Pancreas (tissue), 10 donors: ENCODE measurements at places on chromosomes 2 and 18.

- DNase-seq, result no peak
Observed at GRCh38 chr2:221675201-221675908, 103.3 kb upstream of the EPHA4 start.

- DNase-seq, result no peak
Observed at GRCh38 chr18:71832946-71833617, 711.1 kb downstream of the CBLN2 start.

GRCh38 chr2:240705204-240705791 lies 13.6 kb downstream of the AQP12A start:
- peak; percentile 8 for DNase-seq

DNA sequence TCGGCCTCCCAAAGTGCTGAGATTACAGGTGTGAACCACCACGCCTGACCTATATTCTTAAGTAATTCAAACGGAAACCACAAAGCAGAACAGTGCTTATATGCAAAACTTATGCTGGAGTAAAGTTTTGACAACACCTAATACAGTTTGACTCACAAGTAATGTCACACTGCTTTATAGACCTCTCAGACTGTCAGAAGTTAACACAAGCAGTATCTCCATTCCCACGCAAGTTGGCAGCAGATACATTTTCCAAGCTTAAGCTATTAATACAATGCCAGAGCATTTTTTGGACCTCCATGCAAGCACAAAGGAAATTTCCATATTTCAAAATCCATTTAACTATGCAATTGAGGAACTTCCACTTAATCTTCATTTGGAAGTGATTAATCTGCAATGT lies 21.0 kb upstream of the SANBR start:
- no peak for DNase-seq

- no peak for DNase-seq
Observed at GRCh38 chr2:174599310-174599921, 1.8 kb upstream of the WIPF1 start.

- no peak for DNase-seq
Observed at GRCh38 chr2:101340141-101340551, 31.6 kb upstream of the RNF149 start.

GRCh38 chr2:217407362-217407761 lies 547.5 kb upstream of the TNP1 start:
- no peak for DNase-seq

GRCh38 chr2:101125808-101126207 lies 25.4 kb downstream of the TBC1D8 start:
- DNase-seq, result no peak

DNA sequence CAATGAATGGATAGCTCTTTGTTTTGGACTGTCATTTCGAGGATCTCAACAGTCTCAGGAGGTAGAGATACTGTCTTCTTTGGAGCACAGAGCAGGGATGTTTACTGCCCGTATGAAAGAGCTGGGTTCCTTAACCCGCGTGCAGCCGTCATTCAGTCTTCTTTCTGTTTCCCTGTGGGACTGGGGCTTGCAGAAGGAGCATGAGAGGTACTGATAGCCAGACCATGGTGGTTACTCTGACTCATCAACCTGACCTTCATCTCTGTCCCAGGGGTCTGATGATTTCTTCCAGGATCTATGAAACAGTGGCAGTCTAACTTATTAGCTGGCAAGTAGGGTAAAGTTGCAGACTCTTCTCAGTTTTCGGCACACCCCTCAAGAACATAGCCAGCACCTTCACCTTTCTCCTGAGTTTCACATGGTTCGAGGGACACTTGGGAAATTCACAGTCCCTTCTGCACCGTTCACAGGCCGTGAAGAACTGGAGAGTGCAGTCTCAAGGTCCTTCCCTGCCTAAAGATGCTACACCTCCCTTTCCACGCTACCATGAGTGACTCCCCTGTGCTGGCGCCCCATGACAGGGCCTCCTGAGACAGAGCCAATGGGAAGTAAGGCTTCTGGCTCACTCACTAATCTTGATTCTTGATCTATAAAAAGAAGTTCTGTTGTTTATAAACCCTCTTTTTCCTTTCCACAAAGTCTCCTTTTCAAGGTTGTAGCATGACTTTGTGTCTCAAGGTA lies 226.2 kb downstream of the MC4R start:
- no peak for DNase-seq

DNA sequence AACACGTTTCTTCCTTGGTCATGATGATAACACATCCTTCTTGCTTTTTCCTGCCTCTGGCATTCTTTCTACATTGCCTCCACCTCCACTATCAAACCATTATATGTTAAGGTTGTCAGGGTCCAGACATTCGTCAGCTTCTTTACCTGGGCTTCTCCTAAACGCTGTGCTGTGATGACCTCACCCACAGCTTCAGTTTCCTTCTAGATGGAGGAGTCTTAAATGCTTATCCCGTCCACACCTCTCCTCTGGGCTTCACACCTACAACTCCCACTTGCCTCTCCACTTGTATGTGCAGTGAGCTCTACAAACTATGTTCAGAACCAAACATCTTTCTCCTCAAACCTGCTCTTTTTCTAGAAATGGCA lies 666 bp upstream of the STAT1 start:
- DNase-seq, result no peak

DNA sequence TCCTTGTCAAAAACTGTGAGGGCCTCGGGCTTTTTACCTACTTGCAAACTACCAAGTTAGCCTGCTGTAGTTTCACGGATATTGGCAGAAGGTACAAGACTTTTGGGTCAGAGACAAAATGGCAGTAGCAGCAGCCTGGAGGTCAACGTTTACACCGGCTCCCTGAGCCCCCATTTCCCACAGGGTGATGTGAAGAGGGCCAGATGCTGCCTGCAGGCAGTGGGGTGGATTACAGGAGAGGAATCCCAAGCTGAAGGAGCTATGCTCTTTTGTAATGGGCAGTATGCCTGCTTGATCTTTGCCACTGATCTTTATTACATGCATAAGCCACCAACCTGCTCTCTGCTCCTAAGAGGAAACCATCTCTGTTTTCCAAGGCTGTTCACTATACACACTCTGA lies 29.5 kb upstream of the SP5 start:
- no peak for DNase-seq

GRCh38 chr2:66515743-66516142 lies 80.8 kb downstream of the MEIS1 start:
- no peak for DNase-seq

DNA sequence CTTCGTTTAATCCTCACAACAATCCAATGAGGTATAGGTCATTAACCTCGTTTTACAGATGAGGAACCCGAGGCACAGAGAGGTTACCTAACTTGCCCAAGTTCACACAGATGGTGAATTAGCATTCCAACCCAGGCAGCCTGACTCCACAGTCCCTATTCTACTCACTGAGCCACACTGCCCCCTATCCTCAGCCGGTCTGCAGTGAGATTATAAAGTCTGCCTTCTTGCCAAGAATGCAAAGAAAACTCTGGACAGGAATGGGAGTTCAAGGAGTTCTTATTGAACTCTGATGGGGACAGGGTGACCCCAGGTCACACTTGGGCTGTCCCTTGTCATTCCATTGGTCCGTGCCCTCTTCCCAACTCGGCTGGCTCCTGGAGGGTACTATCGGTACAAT lies 118.1 kb upstream of the MSH6 start:
- no peak for DNase-seq
